Mucosa of gallbladder (tissue), 1 donor: ENCODE measurements at places on chromosomes 6 and 20.
A peak's percentile ranks its signal among the peaks of the same experiment; 100 is the strongest.

GRCh38 chr6:19167251-19167650 lies 669.9 kb upstream of the ID4 start:
- no peak for DNase-seq

GRCh38 chr20:49851231-49851705 lies 38.6 kb downstream of the SLC9A8 start:
- DNase-seq: no peak

GRCh38 chr20:61296629-61297019 lies 44.6 kb downstream of the CDH4 start:
- no peak for DNase-seq

DNA sequence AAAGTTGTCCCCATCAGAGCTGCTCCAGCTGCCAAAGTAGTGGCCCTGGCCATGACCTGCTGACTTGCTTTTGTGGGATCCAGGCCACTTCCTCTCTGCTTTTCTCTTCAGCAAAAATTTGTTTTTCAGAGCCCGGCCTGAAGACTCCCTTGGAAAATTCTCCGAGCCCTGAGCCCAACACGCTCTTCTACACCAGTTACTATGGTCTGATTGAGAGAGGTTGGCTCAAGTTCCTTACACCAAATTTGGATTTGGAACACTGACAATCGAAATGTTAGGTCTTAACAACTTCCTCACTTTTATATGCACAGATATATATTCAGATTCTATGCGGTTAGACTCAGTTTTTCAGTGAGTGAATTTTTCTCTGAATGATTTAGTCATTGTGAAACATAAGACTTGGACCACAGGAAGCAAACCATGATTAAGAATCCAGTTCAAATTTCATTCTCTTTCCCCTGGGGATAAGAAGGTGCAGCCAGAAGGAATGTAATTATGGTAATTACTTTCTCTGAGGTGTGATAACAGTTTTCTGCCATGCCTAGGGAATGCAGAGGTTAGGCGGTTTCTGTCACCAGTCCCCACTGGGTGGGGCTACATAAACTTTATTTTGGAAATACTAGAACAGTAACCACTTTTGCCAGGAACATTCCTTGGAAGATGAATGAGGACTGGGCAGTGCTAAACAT lies 365.2 kb downstream of the SYNE1 start:
- no peak for DNase-seq

DNA sequence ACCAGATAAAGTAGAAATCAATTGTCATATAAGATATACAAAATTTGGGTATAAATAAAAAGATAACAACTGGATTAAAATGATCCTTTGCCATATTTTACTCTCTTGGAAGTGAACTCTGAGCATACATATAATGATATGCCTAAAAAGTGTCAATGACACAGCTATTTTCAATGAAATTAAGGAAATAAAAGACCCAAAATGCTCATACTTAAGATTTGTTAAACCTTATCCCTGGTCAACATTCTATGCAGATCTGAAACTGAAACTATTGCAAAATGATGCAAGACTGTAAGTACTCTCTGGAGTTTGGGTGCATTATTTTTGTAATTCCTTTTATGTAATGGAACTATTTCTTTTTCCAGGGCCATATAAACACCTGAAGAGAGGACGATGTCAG lies 119.0 kb upstream of the SGK1 start:
- no peak for DNase-seq

- DNase-seq: no peak
Measured at GRCh38 chr20:4635781-4636180, 85.9 kb upstream of the PRND start.

- no peak for DNase-seq
Measured at GRCh38 chr6:153160221-153160620, 29.1 kb upstream of the RGS17 start.

DNA sequence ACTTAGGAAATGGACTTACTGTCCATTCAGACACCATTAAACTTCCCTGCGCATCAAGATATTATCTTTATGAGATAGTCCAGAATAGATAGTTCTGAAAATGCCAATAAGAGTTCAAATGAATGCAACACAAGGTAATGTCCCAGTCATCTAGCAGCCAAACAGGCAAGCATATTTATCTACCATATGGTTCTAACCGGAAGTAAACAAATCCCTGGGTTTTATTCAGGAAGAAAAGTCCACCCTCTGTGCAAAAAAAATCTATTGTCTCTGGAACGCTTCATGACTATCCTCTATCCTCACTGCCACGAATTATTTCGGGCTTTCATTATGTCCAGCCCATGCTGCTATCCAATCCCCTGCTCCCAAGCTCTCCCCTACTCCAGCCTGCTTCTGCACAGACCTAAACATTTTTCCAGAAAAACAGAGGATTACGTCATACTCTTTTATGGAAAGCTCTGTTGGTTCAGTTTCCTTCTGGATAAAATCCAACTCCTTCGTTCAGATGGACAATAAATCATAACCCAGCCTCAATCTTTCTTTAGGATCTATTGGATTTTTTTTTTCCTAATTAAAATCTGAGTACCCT lies 11.4 kb downstream of the PPIL6 start:
- no peak for DNase-seq

- DNase-seq: peak; percentile 32
Measured at GRCh38 chr6:96520171-96521115, 1.2 kb upstream of the UFL1 start.

DNA sequence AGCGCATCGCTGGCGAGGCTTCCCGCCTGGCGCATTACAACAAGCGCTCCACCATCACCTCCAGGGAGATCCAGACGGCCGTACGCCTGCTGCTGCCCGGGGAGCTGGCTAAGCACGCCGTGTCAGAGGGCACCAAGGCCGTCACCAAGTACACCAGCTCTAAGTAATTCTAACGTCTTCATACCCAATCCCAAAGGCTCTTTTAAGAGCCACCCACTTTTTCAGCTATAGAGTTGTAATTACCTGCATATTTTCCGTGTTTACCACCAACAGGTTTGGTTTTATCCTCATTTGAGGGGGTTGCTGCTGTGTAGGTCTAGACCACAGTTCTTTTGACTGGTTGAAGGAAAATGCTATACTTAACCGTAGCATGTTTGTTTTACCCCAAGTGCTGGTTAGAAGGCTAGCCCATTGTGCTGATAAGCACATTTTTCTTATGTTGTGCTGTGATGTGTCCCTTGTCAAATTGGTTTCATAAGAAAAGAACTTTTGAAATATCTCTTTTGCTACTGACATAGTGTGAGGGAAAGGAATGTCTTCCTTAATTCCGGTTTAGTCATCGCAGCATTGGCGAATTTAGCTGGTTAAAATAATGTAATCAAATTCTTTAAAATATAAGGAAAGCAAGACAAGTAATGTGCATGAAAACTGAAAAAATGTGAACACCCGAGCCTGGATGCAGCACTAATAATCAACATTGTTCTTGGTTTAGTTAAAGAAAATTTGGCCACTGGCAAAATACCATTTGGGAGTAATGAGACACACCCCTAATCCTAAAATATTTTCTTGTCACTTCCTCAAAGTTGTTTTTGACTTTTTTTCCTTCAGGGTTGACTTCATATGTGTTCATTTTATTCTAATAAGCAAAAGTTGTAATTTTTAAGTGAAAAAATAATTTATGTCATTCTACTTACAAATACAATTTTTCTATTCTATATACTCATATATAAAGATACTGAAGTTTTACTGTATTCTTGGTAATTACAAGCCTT lies 112.8 kb downstream of the HFE start:
- DNase-seq: no peak

- peak; percentile 84 for DNase-seq
Measured at GRCh38 chr6:24359640-24360454, 2.0 kb upstream of the DCDC2 start.

GRCh38 chr6:169813969-169814368 lies 62.5 kb downstream of the ERMARD start:
- DNase-seq: no peak

GRCh38 chr6:24460966-24461365 lies 28.4 kb downstream of the GPLD1 start:
- no peak for DNase-seq

DNA sequence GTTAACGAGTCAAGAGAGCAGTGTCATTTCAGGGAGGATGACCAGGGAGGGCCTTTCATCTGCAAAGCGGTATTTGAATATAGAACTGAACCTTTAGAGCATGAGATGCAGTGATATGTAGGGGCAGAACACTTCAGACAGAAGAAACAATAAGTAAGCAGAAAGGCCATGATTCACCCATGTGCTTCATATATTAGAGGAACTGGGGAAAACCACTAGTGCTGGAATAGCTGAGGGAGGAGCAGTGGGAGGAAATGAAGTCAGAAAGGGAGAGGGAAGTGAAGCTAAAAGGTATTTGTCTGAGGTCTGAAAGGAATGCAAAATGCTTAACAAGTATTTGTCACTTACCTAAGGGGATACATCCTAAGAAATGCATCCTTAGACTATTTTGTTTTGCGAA lies 391.2 kb downstream of the ADGRB3 start:
- DNase-seq: no peak

GRCh38 chr6:43427406-43428111 lies at the start of gene ABCC10:
Gene ABCC10, plus strand, starts transcription at chr6:43427541. Its CDS starts 438 bp downstream, at chr6:43427979.
- peak; percentile 95 for DNase-seq

DNA sequence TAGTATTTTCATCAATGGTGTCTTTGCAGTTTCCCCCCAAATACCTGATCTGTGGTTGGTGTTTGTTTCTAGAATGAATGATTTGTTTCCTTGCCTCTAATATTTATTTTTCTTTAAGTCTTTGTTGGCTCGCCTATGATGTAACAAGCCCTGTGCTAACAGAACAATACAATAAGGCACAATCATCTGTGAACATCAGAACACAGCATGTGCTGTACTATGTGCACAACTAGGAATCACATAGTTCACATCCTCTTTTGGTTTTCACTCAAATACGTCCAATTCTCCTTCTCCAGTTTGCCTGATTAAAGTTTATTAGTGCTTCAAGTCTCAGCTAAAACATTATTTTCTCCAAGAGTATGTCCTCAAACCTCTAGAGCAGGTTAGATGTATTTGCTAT lies 613.1 kb downstream of the EPHA7 start:
- DNase-seq: no peak

DNA sequence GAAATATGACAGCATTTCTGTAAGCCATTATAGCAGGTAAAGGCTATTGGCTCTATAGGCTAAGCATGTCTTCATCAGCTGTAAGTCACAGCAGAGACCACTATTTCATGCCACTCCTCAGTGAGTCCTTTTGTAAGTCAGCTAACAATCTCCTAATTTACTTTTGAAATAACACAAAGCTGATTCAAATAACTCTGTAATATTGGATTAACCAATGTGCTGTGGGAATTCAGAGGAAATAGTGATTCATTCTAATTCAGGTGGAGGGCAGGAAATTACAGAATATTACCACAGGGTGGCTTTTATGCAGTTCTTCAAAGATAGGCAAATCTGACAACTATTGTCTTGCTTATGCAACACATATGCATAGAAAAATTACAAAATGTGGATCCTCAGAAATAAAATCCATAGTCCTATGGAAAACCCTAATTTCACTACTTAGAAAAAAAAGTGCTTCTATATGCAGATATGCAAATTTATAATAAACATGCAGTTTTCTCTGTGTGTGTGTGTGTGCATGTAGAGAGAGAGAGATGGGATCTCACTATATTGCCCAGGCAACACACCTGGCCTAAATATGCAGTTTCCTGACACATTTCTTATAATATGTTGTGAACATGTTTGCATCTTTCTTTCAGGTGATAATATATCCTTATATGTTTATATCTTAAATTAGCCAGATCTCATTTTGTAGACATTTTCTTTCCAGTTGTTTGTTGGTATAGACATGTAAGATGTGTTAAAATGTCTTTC lies 4.8 kb upstream of the SMIM28 start:
- no peak for DNase-seq

DNA sequence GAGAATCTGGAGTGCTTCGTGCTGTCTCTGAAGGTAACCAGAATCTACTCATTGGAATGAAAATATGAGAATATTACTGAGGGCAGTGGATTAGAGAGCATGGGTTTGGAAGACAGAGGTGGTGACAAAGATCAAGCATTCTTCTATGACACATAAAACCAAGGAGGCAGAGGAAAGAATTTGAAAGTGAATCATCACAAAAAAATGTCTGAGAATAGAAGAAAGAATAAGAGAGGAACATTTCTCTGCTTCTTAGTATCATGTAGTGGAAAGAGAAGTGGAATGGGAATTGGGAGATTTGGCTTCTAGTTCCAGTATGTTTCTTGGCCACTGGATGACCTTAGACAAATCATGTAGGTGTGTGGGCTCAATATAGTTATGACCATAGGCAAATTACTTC lies 474.0 kb downstream of the TFAP2B start:
- DNase-seq: no peak
